Stimulated activated CD8-positive, alpha-beta memory T cell treated with anti-CD3 and anti-CD28 coated beads, Interleukin-4, amount 100 ng/mL, for 1 hour (primary cell): ENCODE measurements at places on chromosomes 3 and 15.

DNA sequence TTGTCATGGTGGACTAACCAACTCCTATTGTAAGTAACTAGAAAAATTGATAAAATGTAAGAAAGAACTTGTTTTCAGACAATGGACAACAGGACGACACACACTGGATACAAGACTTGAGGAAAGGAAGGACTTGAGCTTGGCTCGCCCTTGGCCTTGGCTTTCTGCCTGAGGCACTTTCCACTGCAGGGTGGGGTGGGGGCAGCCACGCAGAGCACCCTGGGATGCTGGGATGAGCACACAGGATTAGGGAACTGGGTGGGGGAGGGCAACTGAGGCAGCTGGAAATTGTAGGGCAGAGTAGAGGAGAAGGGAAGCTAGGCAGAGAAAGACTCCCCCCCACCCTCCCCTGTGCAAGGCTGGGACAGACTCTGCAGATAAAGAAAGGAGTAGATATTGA is 25.5 kb upstream of the HHATL start:
- no peak for DNase-seq

GRCh38 chr3:190051641-190052040 is 69.1 kb downstream of the P3H2 start:
- no peak for DNase-seq

DNA sequence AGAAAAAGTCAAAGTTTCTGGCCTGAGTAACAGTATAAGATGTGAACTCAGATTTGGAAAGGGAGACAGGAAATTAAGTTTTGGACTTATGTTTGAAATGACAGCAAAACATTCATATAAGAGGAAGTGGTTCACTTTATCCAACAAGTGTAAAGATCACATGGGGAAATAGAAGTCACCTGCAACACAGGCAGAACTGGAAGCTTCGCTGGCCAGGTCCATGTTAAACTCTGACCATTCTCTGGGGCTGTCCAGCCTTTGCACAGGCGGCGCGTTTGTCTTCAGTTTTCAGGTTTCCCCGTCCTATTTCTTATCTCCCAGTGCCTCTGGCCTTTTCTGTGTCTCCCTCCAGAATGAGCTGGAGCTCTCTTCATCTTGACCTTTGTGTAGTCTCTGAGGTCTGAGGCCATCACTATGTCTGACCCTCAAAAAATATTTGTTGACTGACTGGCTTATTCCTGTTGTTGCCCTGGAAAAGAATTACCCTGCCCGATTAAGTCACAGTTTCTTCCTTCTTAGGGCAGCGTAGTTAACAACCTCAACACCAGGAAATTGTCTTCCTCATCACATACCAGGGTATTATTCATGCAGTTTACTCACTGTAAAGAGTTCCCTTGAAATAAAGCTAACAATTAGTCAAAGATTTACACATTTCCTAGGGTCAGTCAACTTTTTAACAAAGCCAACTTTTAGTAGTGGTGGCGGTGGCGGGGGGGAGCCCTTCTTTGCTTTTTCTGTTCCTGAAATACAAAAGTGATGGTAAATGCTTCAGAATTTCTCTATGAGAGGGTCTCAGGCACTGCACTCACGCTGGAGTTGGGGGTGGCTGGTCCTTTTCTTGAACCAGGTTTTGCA is 959 bp upstream of the RASA2 start:
- no peak for DNase-seq

GRCh38 chr3:132242790-132243189 is 74.4 kb upstream of the ACP3 start:
- DNase-seq = no peak

DNA sequence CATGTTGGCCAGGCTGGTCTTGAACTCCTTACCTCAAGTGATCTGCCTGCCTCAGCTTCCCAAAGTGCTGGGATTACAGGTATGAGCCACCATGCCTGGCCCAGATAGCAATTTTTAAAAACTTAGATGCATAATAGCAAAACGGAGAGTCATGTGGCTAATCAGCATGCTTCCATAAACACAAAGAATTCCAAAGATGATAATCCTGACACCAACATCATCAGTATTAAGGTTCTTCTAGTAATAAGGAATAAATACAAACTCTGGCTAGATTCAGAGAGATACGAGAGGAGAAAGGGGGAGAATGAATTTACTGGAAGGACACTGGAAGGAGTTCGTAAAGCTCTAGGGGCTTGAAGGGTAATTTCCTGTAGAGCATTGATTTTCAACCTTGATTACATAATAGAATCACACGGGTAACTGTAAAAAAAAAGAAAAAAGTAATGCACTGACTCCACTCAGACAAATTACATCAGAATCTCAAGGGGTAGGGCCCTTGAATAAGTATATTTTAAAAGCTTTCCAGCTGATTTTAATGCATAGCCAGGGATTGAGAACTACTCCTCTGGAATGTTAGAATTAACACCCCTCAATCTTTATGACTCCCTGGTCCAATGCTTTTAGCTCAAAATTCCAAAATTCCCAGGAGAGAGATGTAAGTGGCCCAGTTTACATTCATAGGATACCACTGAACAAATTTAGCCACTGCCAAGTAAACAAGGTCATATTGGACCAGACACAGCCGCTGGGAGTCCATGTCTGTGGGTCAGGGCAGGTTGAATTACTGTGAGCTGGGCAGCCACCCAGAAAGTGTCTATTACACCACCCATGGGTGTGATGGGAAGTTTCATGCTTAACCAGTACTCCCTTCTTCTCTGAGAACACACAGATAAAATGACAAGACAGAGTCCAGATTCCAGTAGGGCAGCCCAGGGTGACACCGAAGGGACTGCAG is 243.9 kb downstream of the TBL1XR1 start:
- DNase-seq = no peak

DNA sequence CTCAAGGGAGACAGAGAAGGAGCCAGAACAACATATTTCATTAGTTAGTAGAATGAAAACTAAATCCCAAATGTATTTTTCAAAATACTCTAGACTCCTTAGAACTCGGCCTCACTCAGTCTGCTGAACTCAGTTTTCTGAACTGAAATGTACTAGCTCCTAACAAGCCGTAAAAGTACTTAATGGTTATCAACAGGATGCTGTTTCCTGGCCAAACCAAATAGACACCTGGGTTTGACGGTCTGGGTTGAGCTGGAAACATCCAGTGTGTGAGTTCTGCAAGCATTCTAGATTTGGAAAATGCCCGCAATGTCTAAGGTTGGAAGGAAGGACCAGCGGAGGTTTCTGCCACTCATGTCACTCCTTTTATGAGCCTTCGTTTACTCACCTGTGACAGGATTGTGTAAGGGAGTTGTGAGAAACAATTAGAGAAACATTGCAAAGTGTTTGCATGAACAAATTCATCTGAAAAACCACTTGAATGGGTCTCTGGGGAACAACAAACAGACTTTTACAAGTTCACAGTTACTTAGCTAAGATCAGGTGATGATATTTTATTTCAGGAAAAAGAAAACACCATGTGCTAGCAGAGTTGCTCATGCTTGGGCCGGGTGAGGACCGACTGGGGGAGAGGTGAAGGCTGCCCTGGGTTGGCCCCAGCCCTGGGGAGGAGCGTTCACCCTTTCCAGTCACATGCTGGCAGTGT is 151.0 kb downstream of the ALDH1A2 start:
- DNase-seq = no peak

GRCh38 chr3:183328823-183329222 is 75.8 kb downstream of the B3GNT5 start:
- DNase-seq = no peak

- DNase-seq = no peak
Observed at GRCh38 chr15:66110864-66111263, 142.7 kb downstream of the MEGF11 start.

DNA sequence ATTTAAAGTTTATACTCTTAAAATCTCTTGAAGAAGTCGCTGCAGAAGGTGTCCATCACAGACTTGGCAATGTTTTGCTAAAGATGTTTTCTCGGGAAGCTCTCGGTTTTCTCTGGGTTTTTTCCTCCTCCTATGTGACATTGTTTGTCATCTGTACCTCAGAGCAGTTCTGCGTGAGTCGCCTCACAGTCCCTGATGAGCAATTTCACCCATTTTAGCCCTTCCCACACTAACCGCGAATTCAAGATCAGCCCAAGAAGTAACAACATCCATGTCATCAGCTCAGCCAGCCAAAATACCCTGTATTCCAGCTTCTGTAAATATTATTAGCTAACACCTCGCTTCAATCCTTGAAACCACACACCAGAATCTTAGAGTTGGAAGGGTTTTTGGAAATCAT is 224.3 kb upstream of the SETMAR start:
- no peak for DNase-seq

GRCh38 chr3:101020351-101021015 is 27.3 kb upstream of the ABI3BP start:
- DNase-seq = no peak

DNA sequence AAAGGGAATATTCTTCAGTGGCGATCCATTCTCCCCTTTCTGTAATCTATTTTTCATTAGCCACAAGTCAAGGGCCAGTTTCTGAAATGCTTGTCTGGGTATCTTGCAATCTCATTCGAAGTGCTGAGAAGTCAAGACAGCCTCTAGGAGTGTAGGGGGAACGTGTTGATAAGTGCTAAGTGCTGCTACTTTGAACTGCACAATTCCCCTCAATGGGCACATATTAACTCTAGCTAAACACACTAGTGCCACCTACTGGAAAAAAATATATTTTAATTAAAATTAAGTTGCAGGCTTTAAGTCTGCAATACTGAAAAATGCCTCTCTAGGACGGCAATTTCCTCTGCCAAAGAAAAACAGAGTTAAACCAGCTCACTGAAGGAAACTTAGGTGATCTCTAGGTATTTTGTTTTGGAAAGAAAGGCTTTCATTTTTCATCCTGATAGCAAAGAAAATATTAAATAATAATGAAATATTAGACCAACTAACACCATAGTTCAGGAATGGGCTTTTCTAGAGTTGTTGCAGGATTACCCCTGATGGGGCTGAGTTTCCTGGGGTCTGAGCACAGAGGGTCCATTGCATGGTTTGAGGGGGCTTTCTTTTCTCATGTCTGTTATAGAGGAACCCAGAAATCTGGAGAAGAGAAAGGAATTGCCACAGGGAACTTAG is 181.9 kb upstream of the KBTBD8 start:
- no peak for DNase-seq

GRCh38 chr15:29756358-29757267 is 65.7 kb downstream of the TJP1 start:
- DNase-seq = no peak

- no peak for DNase-seq
Observed at GRCh38 chr3:69417541-69418078, 31.7 kb upstream of the FRMD4B start.

- no peak for DNase-seq
Observed at GRCh38 chr3:118540826-118541225, 493.8 kb downstream of the IGSF11 start.

DNA sequence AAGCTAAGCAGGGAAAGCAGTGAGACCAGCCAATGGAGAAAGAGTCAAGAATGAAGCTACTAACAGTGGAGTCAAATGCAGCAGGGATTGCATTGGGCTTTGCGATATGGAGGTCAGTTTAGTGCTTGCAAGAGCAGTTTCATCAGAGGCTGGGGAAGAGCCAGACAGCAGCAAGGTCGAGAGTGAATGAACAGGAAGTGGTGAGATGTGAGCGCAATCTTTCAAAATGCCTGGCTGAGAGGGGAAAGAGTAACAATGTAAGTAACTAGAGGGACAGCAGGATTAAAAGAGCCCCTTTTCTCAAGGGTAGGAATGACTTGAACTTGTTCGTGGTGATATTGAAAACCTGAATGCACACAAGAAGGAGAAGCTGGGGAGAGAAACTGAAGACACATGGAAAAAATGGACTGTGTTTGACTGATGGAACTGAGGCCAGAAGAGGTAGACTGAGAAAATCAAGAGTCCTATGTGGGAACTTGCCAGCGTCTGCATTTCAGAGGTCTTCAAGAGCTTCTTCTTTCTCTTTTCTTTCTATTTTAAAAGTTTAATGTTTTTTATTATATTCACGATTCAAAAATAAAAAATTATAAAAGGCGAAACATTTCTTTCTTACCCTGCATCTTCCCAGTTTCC is 30.6 kb upstream of the GPR160 start:
- DNase-seq = no peak

DNA sequence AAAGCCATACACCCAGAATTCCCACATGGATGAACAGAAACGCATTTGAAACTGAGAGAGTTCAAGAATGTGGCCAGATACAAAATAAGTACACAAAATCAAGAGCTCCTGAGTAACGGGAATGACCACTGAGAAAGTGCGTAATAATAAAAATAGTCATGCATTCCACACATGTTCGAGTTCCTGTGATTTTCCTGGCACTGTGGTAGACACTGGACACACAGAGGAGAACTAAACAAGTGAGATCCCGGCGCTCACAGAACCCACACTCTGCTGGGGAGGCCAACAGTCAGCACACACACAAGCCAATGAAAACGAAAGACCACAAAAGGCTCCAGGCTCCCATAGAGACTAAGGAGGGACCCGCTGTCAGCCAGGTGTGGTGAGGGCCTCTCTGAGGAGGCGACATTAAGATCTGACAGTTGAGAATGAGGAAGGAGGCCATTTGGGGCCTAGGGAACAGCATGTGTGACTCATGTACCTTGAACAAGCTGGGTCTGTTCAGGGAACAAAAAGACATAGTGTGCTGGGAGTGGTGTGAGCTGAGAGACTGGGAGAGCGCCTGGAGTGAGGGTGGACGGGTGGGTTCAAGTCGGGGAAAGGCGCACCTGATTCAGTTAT is 5.1 kb downstream of the FAM107A start:
- DNase-seq = no peak

DNA sequence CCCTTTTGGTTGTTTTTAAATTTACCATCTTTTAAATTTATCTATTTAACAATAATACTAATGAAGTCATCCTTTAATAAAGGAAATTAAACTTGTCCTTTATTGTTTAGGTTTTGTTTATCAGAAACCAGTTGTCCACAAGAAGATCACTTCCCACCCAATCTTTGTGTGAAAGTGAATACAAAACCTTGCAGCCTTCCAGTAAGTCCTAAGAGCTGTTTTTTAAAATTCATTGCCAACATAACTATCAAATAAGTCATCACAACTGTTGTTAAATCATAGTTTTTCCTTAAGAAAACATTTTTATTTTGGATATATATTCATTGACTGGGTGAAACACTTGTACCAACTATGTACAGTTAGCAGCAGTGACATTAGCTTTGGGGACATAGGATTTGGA is 59.4 kb downstream of the CALML4 start:
- no peak for DNase-seq

DNA sequence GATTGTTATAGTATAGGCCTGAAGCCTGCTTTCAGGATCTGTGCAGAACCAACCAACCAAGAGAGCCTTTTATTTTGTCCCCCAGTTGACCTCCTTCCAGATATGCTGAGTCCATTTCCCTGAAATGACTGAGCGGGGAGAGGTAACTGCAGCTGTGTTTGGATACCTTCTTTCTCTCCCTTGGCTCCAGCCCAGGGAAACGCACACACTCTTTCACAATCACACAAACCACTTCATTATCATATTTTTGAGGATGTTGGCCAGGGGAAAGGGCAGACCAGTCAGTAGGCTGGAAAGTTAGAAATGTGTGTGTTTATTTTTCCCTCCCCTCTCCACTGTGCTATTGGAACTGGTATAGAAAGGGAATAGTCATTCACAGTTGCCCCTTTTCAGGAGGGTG is 417.7 kb upstream of the TBL1XR1 start:
- no peak for DNase-seq

GRCh38 chr3:147409143-147410115 is at the start of gene ZIC1:
Gene ZIC1, plus strand, starts transcription at chr3:147409365. Its CDS starts 748 bp downstream, at chr3:147410113.
- no peak for DNase-seq
